ENCODE measurements at places on chromosomes 13 and 19.

DNA sequence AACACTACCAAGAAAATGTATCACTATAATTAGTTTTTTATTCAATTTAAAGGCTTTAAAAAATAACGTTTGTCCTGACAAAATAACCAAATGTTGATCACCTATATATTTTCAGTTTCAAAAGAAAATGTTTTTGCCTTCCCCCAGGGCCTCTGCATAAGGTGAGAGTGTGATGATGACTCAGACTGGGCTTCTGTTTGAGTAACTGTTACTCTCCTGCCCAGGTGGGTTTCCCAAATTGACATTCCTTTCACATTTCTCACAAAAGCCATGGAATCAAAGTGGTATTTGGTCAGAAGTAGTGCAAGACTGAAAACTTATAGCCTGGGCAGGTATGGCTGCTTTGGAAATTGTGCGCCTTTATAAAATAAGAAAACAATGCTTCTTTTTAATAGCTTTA, 180.6 kb downstream of the COG6 start:
- no peak for DNase-seq

GRCh38 chr19:36638862-36639510, 27.7 kb downstream of the ZNF461 start:
- DNase-seq = no peak

DNA sequence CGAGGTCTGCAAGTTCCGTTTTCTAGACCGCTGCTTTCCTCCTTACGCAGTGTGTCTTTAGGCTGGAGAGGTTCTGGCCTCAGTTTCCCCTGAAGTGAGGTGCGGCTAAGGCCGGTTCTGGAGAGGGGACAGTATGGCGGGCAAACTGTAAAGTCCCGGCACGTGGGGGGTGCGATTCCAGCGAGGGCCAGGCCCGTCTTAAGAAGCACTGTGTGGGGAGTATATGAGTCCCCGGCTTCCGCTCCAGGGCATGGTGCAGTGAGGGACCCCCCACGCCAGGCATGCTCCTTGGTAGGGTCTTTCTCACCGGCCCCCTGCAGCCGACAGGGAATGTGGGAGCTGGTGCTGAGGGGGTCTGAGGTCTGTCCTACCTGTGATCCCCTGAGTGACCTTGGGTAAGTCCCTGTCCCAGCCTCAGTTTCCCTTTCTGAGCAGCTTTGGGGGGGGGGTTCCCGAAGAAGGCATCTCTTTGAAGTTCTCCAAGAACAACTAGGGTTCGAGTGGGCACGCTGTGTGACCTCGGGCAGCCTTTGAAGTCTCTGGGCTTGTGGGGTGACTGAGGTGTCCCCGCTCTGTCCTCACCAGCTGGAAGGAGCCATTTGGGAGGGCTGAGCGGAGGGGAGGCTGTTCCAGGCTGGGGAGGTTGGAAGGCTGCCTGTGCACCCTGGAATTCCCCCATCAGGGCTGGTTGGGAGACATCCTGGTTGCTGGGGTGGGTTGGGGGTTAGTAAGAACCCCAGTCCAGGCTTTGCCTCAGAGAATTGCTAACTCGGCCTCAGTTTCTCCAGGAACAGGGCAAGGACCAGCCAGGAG, 1.5 kb downstream of the NFIC start:
- DNase-seq = no peak

- no peak for DNase-seq
These were observed 43.9 kb upstream of the CSNK1A1L start for GRCh38 chr13:37149380-37149779.

DNA sequence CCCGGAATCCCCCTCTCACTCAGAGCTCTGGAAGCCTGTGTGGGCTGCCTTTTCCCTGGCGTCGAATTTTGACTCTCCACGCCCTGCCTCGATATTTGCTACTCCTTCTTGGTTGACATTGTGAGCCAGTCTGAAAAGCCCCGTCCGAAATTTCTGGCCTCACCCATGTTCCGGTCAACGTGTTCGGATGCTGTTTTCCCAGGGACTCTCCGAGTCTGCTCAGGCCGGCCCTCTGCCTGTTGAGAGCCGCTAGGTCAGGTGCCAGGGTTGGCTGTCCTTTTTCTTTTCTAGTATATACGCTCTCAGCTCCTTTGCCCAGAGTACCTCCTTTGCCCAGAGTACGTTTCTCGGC, 6.8 kb upstream of the DGKH start:
- no peak for DNase-seq

DNA sequence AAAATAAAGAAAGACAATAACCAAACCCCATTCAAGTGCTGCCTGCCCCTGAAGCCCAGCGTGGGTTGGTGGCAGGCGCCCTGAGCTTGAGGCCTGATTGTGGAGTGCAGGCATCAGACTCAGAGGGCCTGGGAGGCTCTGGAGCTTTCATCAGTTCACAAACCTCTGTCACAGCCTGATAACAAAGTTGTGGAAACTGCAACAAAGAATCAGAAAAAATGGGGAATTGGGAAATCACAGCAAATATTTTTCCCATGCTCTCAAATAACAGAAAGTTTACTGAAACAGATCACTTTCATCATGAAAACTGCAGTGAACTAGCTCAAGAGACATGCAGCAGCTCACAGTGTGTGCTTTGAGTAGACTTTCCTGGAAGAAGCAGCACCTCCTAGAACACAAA, 793.6 kb downstream of the UQCRFS1 start:
- DNase-seq = no peak

GRCh38 chr19:14632286-14632685, 42.4 kb downstream of the ADGRE3 start:
- no peak for DNase-seq

DNA sequence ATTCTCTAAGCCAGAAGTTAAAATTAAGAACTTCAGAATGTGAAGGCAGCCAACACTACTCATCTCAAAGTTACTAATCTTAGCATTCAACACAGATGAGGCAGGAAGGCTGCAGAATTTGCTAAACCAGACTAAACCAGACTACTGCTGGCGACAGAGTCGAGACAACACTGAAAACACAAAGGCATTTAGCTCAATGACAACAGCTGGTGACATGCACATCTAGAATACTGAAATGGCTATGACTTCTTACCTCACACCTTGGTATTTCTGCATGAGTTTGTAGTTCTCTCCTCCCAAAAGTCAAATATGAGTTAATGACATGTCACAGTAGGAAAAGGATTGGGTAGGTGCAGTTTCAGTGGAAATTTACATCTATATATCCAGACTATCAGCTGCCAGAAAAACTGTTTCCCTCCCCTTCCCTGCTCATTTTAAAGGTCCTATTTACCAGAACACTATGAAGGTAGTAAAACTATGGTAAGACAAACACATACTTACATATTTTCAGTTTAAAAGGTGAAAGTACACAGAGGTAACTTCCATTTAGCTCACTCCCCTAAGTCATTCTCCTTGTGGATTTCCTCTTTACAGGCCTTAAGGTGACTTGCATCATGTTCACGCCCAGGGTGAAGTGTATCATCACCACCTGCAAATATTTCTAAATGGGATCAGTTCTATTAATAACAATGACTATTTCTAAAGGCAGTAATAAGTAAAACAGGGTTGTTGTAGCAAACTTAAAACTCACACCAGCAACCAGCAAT, 21.4 kb downstream of the FOXO1 start:
- DNase-seq = no peak

GRCh38 chr13:51761643-51762350, 42.2 kb downstream of the DHRS12 start:
- no peak for DNase-seq

GRCh38 chr19:15671891-15672579, 852 bp upstream of the CYP4F12 start:
- no peak for DNase-seq

- DNase-seq = no peak
These were observed 124.9 kb downstream of the DNAJC3 start for GRCh38 chr13:95801825-95802224.

GRCh38 chr13:62512194-62513141, 1096.8 kb upstream of the PCDH20 start:
- no peak for DNase-seq

GRCh38 chr19:42092350-42092749, 16.4 kb downstream of the ZNF574 start:
- no peak for DNase-seq

- DNase-seq = no peak
These were observed 1.9 kb upstream of the ZNF628 start for GRCh38 chr19:55474269-55475265.

- no peak for DNase-seq
These were observed 11.2 kb upstream of the PROZ start for GRCh38 chr13:113147206-113147605.

GRCh38 chr13:94329754-94330551, 149.5 kb downstream of the DCT start:
- DNase-seq = no peak

GRCh38 chr19:45767410-45767880, 1.6 kb downstream of the SIX5 start:
- DNase-seq = no peak

DNA sequence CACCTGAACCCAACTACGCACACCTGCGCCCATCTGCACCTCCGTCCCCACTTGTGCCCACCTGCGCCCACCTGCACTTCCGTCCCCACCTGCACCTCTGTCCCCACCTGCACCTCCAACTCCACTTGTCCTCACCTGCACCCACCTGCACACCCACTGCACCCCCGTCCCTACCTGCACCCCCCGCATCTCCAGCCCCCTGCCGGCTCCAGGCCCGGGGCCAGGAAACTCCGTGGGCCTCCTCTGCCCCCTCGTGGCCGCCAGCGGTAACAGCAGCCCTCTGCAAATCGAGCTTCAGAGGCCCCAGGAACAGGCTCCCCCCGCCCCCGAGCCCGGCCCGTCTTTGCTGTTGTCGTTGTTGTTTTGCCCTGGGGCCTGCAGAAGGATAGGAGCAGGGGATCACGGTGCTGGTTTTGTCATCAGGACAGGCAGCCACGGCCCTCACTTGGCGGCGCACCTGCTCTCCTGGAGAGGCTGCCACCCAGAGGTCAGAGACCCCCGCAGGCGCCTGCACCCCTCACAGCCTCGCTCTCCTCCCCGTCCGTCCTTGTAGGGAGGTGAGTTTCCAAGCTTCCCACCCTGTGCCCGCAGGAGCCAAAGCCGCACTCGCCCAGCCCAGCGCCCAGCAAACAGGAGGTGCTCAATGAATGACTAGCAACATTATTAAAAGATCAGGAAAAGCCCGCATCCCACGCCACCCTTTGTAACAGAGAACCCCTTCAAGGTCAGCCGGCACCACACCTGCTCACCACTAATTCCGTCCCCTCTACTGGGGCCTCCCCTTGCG, 65.4 kb downstream of the GNG7 start:
- no peak for DNase-seq

GRCh38 chr13:53060840-53061490, 32.4 kb downstream of the OLFM4 start:
- no peak for DNase-seq

GRCh38 chr19:35715355-35715809, 2.4 kb upstream of the KMT2B start:
- DNase-seq = no peak

GRCh38 chr19:42151782-42152684, 19.8 kb upstream of the POU2F2 start:
- DNase-seq = no peak

DNA sequence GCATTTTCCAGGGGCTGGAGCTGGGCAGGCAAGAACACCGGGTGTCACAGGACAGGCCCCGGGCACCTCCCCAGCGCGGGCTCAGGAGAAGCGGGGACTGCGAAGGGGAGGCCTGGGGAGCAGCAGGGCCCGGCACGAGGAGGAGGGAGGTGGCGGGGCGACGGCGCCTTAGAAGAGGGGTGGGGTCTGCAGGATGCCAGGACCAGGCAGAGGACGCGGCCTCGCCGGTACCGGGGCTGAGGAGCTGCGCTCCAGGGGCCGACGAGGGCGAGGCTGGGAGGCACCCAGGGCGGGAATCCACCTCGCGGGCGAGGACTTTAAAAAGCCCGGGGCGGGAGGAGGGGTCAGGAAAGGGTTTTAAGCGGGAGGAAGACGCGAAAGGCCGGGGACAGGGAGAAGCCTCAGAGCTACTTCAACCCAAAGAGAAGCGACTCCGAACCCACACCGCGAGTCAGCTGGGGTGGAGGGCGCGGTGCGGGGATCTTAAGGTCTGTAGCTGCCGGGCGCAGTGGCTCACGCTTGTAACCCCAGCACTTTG, 665 bp downstream of the ZNF347 start:
- DNase-seq = no peak

- no peak for DNase-seq
These were observed 57.9 kb downstream of the RFC3 start for GRCh38 chr13:33875618-33876401.

GRCh38 chr19:14525729-14526128, 3.7 kb upstream of the TECR start:
- DNase-seq = no peak

DNA sequence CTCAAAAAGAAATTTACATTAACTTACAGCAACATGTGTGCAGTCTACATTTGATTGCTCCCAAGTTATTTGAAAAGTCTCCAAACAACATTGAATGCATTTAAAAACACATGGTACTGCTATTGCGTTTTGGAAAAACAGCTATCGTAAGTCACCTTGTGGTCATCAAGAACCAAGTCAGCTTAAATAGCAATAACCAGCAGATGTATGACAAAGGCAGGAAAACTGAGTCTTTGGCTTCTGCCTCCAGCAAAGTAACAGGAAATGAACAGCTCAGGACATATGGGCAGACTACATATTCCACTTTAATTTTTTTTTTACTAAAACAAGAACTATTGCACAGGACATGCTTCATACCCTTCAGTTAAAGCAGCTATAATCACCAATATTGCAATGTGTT, 580.6 kb upstream of the SPRY2 start:
- DNase-seq = no peak

GRCh38 chr13:40377783-40378182, 288.7 kb downstream of the FOXO1 start:
- no peak for DNase-seq

GRCh38 chr19:3834349-3835054, 34.3 kb downstream of the ZFR2 start:
- no peak for DNase-seq

GRCh38 chr13:37075164-37075563, 15.7 kb upstream of the SUPT20H start:
- no peak for DNase-seq

DNA sequence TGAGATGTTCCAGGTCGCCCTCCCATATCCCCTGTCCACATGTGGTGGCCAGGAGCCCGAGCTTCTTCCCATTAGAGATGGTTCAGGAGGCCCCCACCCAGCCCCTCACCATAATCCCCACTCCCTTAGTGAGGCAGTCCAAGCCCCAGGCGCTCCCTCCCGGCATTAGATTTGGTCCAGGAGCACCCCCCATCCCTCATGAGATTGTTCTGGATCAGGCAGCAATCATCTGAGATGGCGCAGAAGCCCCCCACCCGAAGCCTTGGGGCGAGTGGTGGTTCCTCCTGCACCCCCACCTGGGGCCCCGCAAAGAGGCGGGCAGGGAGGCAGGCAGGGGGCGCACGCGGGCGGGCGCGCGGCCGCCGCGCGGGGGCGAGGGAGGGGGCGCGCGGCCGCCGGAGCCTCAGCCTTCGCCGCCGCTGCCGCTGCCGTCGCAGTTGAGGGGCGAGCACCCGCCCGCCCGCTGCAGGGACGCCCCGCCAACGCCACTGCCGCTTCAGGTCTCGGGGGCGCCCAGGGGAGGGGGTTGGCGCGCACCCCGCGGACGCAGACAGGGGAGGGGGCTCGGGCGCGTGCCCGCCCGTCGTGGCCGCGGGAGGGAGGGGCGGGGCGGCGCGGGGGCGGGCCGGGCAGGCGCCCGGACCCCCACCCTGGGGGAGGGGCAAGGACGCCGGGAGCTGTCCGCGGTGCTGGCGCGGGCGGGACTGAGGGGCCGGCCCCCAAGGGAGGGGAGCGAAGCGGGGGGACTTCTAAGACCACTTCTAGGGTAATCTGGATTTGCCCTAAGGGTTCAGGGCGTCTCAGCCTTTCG, 46.4 kb upstream of the SHKBP1 start:
- DNase-seq = no peak

GRCh38 chr13:21225841-21226581, 49.6 kb downstream of the MRPL57 start:
- DNase-seq = no peak
